NB4 (cell line): ENCODE measurements at places on chromosomes 3 and 15.
A peak's percentile ranks its signal among the peaks of the same experiment; 100 is the strongest.

DNA sequence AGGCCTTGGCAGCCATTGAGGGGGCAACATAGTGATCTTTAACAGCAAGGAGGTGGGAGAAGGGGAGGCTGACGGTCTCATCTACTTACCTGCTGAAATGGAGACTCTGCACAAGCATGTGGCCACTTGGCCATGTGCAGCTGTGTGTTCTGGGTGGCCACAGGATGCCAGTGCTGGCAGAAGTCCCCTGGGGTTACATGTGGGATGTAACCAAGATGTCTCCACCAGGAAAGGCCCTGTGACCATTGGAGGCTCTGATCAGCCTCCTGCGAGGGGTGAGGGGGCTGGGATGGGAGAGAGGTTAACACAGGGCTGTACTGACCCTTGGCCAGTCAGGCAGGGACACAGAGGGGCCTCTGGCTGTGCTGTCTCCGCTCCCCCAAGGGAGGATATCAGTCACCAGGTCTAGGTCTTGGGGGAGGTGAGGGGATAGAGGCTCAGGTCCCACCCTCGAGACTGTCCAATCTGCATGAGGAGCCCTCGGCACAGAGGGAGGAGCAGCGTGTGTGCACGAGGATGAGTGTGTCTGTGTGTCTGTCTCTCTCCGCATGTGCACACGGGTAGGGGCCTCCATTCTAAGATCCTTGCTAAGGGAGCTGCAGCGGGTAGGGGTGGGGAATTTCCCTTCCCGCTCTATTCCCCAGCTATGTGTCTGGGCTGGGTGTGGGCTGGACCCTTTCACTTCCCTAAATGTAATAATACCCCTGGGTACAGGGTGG, 19.5 kb downstream of the PRKCD start:
- peak; percentile 91 for DNase-seq

DNA sequence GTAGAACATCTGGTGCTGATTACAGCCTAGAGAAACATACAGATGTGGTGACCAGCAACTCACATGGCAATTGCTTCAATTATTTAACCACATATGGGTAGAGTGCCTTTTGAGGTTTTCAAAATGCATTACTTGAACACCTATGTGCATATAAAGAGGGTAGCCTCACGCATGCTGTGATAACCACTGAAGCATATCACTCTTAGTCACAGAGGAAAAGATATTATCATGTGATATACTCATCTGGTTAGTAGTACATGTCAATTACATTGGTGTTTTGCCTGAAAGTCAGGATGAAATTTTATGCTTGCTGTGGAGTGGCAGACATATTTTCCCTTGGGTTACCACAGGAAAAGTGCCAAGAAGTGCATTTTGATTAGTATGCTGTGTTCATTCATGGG, 459.3 kb upstream of the AGTR1 start:
- DNase-seq: no peak

- DNase-seq: no peak
Observed at GRCh38 chr15:79299841-79300235, 11.1 kb upstream of the TMED3 start.

GRCh38 chr15:74138642-74139041, 8.3 kb downstream of the ISLR2 start:
- DNase-seq: no peak

GRCh38 chr15:80317389-80318182, 65.6 kb upstream of the CTXND1 start:
- DNase-seq: peak; percentile 72

DNA sequence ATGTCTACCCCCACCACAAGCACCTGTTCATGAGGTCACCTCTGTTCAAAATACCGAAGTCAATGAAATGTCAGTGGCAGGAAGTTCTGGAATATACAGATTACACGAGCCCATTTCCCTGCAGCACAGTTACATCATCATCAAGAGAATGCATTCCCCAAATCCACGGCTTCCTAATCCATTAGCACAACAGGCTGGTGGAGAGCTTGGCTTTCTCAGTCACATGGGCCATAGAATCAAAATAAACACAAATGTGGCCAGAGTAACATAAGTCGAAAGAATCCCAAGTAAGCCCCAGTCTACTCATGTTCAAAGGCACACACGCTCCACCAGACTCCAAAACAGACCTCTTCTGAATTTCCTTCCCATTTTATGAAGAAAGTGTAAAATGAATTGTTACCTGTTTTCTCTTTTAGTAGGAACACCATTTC, 419.3 kb downstream of the MAGI1 start:
- DNase-seq: no peak

- DNase-seq: peak; percentile 1
Observed at GRCh38 chr3:80094589-80094988, 326.8 kb upstream of the ROBO1 start.

DNA sequence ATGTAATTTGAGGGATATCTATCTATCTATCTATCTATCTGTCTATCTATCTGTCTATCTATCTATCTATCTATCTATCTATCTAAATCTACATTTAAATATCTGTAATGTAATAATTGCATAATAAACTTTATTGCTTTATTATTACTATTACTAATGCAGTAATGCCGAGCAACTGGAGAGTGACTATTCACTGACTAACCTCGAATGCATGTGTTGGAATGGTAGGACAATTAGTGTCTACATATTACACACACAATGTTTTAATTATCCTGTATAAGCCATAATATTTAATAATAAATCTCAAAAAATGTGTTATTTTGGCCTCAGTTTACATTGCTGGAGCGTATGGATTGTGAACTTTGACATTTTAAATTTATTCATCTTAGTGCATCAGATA, 25.2 kb upstream of the CNTN3 start:
- DNase-seq: no peak

GRCh38 chr15:72907733-72908132, 124.2 kb upstream of the ADPGK start:
- no peak for DNase-seq

GRCh38 chr3:6124875-6125274, 736.0 kb upstream of the GRM7 start:
- no peak for DNase-seq

DNA sequence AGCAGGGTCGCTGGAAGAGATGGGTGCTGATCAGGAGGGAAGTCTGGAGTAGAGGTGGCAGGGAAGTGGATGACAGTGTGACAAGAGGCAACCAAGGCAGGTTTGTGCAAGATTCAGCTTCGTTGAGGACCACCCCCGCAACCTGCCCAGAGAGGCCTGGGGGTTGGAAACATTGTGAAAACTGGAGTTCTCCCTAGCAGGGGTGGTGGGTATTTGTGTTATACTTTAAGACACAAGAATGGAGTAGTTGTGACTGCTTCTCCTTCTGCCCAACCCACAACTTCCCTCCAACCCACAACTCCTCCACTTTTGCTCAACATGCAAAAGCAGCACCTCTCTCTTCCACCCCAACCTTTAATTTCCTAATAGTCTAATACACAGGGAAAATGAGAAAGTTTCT, 8.6 kb upstream of the ARNT2 start:
- no peak for DNase-seq

GRCh38 chr3:23648326-23648995, 157.3 kb upstream of the UBE2E1 start:
- no peak for DNase-seq

DNA sequence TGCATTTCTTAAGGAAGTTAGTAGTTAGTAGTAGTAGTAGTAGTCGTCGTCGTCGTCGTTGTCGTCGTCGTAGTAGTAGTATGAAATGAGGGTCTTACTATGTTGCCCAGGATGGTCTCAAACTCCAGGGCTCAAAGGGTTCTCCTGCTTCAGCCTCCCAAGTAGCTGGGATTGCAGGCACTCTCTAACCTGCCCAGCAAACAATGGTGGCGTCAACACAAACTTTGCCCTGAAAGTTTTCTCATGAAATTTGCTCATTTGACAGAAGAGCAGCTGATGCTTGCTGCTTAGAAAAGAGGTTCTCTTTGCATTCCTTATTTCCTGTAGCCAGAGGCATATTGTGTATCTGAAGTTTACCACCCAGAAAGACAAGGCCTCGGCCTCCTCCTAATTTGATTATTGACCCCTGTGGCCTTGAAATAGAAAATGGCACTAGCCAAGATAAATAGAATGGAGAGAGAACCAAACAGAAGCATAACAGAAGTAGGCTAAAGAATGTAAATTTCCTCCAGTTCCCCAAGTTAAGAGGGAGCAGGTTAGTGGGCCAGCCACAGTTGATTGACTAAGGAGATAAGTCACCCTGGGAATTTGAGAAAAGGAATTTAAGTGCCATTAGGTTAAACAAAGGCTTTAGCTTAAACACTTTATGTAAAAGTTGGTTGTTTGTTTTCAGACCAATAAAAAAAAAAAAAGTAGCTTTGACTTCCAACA, 166.2 kb upstream of the ROBO2 start:
- DNase-seq: no peak

DNA sequence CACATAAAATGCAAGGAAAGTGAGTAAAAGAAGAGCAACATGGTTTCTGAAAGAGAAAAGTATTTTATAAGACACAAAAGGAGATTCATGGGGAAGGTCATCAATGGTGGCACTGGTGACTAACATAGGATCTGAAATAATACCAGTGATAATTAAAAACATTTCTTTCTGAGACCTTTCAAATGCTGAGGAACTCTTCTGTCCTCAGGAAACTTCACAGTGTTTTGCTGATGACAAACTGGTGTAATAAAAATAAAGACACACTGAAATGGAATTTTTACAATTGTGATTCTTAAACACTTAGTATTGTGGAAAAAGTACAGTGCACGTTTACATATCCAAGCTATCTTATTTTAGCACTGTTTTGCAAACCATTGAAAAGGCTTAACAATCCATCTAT, 80.4 kb upstream of the ZBTB20 start:
- DNase-seq: no peak

GRCh38 chr3:188979669-188980310, 192.0 kb upstream of the TPRG1 start:
- DNase-seq: no peak

- no peak for DNase-seq
Observed at GRCh38 chr15:100256101-100256969, 85.4 kb downstream of the ADAMTS17 start.

GRCh38 chr3:117523418-117523817, 813.8 kb downstream of the TUSC7 start:
- DNase-seq: no peak

DNA sequence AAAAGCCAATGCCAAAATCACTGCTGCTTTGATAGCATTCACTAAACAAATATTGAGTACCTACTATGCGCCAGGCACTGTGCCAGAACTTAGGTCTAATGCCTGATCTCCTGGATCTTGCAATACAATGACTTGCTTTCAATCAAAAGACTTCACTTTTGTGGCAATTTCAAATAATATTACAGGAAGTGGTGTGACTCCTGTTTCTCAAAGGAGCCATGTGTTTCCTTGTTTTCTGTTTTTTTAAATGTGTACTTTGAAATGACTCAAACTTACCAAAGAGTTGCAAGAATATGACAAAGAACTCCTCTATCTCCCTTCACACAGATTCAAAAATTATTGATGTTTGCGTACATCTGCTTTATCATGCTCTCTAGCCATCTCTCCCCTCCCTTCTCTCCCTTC, 18.3 kb downstream of the OSBPL10 start:
- no peak for DNase-seq

GRCh38 chr3:174247687-174248152, 611.4 kb upstream of the NAALADL2 start:
- no peak for DNase-seq

DNA sequence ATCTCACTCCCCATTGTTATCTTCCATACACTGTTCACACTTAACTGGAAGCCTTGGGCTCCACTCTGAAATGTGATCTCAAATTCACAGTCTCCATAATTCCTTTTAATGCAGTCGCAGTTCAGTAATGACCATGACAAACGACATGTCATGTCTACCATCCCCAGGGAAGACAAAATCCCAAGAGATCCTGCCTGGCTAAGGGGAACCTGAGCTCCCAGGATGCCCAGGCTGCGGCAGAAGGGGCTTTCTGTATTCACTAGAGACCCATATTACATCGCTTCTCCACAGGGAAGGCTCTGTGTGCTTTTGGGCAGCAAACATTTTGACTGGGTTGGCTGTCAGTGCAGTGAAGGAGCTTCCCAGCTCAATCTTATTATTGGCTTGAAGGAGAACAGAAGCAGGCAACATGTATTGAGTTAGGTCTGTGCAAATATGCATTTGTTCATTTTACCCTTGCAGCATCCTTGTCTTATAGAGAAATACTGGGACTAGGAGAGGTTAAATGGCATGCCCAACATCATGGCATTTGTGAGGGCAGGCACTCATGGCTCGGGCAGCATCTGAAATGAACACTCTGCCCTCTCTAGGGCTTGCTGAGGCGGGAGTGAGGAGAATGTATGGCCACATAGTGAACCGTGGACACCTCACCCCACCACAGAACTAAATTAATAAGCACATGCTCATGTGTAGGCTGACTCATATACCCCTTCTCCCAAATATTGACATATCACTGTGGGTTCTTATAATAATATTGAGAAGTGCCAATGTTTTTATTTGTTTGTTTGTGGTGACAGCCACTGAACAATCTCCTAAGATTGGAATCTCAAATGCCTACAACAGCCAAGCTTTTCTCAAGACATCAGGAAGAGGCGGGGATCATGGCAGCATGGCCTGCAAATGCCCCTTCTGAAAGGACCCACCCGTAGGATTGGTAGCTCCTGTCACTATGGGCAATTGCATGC, 141.6 kb upstream of the FOXB1 start:
- no peak for DNase-seq

DNA sequence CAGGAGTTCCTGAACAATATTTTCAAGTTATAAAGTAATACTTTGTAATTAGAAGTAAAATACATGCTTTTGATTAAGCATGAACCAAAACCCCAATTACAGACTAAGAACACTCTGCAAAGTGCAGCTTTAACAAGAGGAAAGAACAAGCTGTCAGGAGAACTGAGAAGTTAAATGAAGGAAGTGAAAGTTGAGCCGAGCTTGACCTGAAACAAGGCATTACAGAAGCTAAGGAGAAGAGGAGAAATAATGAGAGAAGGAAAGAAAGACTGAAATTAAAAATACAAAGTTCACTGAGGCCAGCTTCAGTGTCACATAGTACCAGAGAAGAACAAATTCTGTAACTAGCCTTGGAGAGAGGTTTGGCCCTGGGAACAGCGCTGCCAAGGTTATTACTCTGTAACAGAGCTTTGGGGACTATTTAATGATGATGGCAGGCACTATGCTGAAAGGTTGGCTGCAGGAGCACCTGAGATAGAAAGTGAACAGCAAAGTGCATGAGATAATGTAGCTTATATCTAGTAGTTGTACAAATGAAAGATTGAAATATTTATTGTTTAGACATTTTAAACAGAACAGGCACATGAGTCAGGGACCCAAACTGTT, 241.9 kb upstream of the PEX5L start:
- peak; percentile 8 for DNase-seq

DNA sequence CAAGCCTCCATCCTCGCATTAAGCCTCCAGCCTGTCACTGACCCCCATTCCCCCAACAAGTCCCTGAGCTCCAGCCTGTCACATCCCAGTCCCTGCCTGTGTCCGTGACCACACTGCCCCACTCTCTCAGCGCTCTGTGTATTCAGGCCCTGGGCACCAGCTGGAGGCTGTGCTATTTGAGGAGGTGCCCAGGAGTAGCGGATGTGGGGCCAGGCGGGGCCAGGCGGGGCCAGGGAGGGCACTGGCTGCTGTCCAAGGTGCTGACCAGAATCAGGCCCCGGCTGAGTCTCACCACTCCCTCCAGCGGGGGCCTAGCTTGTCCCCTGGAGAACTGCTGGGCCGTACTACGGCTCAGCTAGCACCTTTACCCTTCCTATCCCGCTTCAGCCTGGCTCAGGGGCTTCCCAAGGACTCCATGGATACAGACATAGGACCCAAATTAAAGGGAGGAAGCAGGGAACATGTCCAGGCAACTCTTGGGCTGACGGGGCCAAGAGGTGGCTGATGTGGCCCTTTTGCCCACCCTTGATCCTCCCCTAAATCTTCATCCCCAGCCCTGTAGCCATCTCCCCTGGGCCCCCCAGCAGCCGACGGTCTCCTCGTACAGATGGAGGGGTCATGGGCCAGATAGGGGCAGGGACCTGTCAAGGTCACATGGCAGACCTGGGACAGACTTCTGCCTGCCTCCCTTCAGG, 1.1 kb downstream of the HHATL start:
- peak; percentile 63 for DNase-seq
